ENCODE measurements at places on chromosomes 11 and 22.

GRCh38 chr22:45157907-45158306 lies 5.8 kb upstream of the NUP50 start:
- DNase-seq = no peak

- DNase-seq = no peak
These were observed 20.1 kb downstream of the SUN2 start for GRCh38 chr22:38735465-38736256.

GRCh38 chr11:2995031-2995561 lies 3.0 kb upstream of the NAP1L4 start:
- DNase-seq = no peak

GRCh38 chr11:21615955-21616371 lies 576.9 kb upstream of the ANO5 start:
- no peak for DNase-seq

- no peak for DNase-seq
These were observed 88.2 kb downstream of the SIK3 start for GRCh38 chr11:117009905-117010605.

- no peak for DNase-seq
These were observed 90.3 kb upstream of the RTL6 start for GRCh38 chr22:44588348-44588747.

DNA sequence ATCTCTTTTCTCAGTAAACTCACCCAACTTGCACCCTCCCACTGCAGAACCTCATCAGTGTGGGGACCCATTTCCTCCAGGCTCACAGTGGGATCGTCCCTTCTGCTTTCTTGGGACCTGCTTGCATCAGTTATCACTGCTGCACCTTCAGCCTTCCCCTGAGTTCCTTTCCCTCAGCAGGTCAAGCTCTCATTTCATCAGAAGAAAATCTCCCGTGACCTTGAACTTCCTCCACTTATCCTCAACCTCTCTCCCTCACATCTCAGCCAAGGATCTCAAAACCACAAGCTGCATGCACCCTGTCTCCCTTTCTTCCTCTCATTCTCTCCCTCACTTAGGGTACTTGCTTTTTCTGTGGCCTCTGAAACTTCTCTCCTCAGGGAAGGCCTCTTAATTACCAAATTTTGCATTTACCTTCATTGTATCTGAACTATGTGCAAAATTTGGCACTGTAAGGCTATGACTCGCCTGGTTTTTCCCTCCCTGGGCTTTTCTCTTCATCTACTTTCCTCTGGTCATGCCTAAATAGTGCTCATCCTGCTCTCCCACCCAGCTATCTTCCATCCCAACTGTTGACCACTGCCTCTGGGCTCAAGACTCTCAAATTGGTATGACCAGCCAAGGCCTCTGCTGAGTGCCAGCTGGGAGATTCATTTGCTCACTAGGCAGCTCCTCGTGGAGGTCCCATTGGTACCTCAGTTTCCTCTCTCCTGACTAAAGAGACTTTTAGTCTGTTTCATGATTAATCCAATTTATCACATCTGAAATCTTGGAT lies 2.7 kb upstream of the RCE1 start:
- DNase-seq = no peak

DNA sequence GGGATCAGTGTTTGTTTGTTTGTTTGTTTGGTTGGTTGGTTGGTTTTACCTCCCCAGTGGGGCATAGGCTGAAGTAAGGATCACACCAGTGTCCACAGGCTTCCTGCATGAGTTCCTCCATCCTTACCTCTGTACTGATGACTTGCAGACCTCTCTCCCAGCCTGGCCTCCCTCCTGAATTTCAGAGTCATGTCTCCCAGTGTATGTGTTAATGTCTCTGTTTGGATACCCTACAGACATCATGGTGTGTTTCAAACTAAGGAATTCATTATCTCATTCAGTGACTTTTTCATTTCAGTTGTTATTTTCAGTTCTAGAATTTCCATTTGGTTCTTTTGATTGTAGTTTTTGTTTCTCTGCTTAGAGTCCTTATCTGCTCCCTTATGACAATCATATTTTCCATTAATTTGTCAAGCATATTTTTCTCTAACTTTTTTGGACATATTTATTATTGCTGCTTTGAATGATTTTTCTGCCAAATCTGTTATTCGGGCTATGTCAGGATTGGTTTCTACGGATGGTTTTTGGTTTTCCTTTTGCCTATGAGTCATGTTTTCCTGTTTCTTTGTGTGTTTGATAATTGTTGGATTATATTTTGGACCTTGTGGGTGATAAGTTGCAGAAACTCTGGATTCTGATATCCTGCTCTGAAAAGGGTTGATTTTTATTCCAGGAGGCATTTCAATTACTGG lies 23.6 kb downstream of the MYEOV start:
- DNase-seq = no peak

GRCh38 chr11:2547806-2548205 lies 103.0 kb downstream of the KCNQ1 start:
- no peak for DNase-seq

DNA sequence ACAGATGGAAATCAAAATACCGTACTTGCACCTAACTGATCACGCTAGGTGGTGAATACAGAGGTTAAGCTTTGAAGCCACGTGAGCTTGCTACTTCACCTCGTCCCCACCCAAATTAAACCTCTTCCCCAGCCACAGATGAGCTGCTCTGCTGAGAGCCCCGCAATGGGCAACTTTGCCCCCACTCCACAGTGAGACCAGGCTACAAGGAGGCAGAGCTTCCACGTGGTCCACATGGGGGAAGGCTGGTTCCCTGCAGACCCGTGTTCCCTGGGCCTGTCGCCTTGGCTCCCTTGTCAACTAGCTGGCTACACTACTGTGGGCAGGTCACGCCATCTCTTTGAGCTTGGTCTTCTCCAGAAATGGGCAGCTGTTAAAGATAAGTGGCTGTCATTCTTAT lies 10.9 kb downstream of the CD5 start:
- no peak for DNase-seq

GRCh38 chr11:12179019-12179418 lies 68.6 kb downstream of the MICAL2 start:
- no peak for DNase-seq

- no peak for DNase-seq
These were observed 25.2 kb upstream of the LRRC32 start for GRCh38 chr11:76695771-76696170.

GRCh38 chr11:34656062-34656720 lies 35.3 kb downstream of the EHF start:
- no peak for DNase-seq

DNA sequence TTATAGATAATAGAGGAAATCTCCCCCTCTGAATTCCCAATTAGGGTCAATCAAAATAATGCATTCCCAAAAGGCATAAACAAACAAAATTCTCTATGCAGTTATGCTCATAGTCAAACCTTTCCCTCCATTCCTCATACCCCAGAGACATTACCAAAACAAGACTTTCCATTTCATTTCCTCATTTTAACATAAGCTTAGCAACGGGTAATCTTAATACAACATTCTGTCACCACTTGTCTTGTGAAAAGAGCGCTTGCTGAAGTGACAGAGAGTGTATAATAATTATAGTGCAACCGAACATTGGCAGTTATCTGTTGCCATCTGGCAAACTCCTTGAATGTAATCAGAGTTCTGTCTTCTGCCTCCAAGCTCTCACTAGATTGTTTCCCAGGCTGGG lies 1.2 kb upstream of the SLN start:
- DNase-seq = no peak

All from stimulated activated naive CD4-positive, alpha-beta T cell (primary cell).